ENCODE measurements at places on chromosomes 1 and 21.

GRCh38 chr1:229596925-229597699 is 28.8 kb downstream of the TAF5L start:
- DNase-seq: no peak

DNA sequence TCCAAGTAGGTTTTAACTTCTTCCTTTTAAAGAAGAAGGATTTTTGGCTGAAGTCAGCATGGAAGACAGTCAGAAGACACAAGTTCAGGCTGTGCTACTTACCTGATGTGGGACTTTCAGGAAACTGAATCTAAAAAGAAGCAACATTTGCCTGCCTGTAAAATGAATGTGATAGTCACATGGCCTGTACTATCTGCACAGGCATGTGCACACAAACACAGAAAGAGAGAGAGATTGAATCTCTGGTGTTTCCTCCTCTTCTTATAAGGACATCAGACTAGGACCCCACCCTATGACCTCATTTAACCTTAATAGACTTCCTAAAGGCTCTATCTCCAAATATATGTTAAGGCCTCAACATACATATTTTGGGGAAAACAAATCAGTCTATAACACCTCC is 542.9 kb downstream of the PLPP3 start:
- DNase-seq: no peak

DNA sequence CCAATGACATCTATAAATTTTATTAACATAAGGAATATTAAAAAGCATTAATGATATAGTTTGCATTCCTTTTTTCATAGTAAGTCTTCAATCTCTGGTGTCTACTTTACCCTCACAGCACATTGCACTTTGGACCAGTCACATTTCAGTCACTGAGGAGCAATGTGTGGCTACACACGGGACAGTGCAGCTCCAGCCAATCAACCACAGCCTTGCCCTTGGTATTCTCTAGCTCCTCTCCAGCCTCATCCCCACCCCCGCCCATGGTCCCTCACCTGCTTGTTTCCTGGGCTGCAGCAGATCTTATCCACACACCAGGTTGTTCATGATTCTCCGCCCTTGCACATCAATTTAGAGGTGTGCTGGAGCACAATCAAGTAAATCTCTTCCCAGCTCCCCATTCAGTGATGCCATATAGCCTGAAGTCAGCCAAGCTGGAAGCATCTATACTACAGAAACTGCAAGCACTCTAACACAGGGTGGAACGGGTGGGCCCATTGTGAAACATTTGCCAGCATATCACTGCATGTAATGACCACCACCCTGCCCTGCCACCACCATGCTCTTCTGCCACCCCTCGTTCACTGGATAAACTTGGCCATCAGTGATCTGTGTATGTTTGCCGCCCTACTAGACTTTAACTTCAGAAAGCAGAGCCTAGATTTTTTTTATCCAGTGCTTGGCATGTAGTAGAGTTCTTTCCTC is 93.0 kb upstream of the SLC44A3 start:
- no peak for DNase-seq

DNA sequence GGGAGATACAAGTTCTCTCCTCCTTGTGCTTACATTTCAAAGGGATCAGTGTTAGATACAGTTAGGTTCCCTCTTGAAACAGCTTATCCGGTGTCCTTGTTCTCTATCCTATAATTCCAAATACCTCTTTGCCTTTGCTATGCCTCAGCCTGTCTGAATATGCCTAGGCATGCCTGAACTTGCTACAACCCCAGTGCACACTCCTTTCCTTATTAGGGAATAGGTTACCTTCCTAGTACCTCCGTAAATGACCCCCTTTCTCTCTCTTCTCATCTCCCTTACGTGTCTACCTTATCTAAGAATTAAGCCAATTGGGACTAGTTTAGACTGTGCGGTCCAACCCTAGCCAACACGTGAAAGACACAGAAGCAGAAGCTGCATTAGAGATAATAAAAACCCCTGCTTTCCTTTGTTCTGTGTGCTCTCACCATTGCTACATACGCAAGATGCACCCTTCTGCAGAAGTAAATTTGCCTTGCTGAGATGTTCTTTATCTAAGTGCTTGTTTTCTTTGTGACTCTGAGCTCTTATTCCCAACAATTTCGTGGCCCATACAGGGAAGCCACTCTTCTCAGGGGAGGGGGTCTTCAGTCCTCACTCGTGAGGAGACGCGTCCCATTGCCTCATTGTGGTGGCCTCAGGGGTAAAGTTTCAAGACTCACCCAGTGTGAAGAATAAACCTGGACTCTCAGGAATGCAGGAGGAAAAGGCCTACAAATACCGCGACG is 802.1 kb downstream of the PLA2G4A start:
- DNase-seq: no peak

DNA sequence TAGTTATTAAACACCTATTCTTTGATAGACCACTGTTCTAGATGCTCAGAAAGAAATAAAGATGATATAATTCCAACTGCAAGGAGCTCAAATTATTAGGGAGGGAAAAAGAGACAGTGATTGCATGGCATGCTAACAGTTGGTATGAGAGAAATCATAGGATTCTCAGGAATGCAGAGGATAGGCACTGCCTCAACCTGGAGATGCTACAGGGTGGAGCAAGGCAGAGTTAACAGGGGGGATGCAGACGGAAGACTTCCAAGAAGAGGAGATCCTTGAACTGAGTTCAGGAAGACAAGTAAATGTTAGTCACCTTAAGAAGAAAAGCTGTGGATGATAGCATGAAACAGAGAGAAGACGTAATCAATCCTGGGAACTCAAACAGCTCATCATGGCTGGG is 123.7 kb downstream of the DAB1 start:
- no peak for DNase-seq

DNA sequence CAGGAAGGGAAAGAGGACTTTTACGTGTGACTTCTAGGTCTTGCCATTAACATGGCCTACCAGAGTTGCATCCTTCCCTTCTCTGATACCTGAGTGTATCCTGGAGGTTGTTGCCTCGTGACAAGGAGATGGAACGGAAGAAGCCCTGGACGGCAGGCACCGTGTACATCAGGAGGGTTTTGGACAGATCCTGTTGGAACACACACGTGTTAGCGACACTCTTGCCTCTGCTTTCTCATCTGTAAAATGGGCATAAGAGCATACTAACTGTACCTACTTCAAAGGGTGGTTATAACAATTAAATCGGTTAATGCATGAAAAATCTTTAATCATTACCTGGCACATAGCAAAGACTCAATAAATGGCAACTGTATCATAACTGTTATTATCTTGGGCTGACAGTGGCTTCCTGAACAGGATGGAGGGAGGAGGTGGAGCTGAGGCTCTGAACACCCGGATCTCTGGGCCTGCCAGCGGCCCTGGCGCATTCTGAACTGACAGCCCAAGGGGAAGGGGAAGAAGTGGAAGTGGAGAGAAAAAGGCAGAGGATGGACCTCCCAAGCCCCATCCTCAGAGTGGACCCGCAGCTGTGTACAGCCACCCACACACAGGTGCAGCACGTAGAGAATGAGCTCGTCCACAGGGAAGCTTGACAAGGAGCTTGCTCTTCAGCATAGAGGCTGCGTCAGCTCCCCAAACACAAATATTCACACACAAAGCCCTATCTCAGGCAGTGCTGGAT is 30.2 kb upstream of the EXOSC10 start:
- no peak for DNase-seq

GRCh38 chr1:77370583-77371306 is 88.9 kb downstream of the AK5 start:
- no peak for DNase-seq

GRCh38 chr1:111754984-111755330 is 744 bp upstream of the DDX20 start:
- DNase-seq: no peak

GRCh38 chr1:107683683-107684082 is 281.3 kb downstream of the VAV3 start:
- no peak for DNase-seq

DNA sequence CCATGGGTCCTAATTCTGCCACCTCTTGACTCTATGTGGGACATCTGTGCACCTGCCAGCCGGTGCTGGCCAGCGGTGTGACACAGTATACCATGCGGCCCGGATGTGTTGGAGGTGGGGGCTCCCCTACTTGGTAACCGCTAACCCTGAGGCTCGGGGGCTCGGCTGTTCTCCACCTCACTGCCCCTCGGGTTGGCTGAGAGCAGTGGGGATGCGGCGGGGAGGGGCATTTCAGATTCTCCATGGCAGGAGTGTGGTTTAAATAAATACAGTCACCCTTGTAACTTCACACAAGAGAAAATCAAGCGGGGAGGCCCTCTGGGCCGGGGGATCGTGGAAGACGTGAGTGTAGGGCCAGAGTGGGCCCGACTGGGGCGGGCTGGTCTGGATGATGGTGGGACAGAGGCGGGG is 11.0 kb downstream of the KRTAP10-1 start:
- DNase-seq: peak; percentile 10

DNA sequence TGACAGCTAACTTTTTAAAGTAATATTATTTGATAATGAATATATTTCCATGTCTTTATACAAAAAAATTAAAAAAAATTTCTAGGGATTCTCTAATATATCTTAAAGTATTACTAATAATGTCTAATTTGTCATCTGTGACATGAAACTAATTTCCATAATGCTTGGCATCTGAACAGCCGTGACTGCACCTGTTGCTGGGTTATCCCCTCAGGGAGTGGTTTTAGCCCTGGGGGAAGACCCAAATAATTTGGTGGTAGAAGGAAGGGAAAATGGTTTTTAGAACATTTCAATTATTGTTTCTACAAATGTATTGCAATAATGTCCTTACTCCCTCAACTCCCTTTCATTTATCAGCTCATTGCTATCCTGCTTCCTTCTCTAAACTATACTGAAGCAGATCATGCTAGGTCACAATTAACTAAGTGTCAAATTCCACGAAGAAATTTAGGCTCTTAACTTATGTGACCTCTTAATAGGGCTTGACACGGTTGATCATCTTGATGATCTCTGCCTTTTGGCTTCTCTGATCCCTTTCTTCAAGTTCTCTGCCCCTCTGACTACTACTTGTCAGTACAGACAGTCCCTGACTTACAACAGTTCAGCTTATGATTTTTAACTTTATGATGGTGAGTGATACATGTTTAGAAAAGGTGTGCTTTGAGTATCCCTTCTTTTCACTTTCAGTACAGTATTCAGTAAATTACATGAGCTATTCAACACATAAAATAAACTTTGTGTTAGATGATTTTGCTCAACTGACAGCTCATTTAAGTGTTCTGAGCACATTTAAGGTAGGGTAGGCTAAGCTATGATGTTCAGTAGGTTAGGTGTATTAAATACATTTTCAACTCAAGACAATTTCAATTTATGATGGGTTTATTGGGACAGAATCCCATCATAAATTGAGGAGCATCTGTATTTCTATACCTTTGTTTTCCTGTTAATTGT is 26.4 kb upstream of the DPH5 start:
- DNase-seq: peak; percentile 27

DNA sequence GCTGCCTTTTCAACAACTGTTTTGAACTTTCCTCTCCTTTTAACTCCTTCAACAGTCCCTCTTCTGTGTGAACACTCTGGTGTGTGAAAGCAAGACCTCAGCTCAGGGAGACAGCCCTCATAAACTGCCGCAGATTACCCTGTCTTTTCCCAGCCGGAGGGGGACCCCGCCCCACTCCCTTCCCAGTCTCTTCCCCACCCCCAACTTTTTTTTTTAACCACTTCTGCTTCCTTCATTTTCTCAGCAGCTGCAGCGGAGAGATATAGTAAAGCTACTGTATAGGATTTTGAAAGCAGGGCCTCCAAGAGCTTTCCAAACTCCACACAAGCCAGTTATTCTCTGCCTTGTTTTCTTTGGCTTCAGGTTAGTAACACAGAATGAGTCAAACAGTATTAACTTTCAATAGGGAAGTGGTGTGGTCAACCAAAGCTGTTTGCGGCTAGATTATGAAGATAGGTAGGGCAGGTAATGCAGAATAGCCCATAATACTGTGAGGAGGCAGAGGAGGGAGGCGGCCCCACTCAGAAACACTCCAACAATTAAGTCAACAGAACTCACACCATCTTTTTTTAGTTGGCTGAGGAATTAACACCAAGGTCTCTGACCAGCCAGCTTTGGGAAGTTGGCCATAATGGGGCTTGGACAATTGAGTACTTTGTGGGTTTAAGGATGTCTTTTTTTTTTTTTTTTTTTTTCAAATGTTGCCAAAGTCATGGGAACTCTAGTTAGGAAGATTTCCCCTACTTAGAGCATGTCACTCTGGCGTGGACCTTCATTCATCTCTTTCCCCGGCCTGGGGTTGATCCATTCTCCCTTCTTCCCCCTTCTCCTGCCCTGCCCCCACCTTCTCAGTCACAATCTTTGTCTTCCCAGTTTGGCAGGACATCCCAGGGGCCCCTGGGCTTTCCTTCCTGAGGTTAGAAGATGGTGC is 177.0 kb downstream of the CLIC6 start:
- DNase-seq: peak; percentile 43

- DNase-seq: no peak
Observed at GRCh38 chr1:196160066-196160795, 448.0 kb downstream of the KCNT2 start.

DNA sequence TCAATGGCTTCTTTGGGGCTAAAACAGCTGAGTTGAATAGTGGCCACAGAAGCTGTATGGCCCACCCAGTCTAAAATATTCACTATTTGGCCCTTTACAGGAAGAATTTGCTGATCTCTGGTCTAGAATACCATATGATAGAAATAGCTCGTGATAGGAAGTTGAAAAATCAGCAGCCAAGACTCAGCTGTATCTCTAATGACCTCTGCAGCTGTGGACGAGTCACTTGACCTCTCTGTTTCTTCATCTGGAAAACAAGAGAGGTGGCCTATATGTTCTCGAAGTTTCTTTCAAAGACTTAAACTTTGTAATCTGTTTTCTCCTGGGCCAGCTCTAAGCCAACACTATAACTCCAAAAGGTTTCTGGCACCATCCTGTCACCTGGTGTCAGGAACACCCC is 129.2 kb downstream of the ZBTB18 start:
- no peak for DNase-seq

DNA sequence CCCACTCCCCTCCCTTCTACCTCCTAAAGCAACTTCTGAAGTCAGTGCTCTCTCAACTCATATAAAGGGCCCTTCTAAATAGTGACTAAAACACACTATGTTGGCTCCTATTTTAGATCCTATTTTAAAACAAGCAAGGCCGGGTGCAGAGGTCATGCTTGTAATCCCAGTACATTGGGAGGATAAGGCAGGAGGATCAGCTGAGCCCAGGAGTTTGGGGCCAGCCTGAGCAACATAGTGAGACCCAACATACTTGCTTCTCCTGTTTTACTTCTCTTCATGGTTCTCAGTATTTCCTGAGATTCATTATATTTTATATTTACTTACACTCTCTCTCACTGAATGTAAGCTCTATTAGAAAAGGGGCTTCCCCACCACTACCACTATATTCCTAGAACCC is 42.5 kb downstream of the LUZP1 start:
- DNase-seq: no peak

GRCh38 chr1:42422737-42423136 is 33.1 kb downstream of the ZMYND12 start:
- no peak for DNase-seq

Measured in CD4-positive, alpha-beta T cell treated with Interleukin-4 for 1 hour (primary cell).